ENCODE measurements at places on chromosomes 6 and 20.

GRCh38 chr20:51393571-51393970 lies 148.9 kb downstream of the NFATC2 start:
- no peak for DNase-seq

DNA sequence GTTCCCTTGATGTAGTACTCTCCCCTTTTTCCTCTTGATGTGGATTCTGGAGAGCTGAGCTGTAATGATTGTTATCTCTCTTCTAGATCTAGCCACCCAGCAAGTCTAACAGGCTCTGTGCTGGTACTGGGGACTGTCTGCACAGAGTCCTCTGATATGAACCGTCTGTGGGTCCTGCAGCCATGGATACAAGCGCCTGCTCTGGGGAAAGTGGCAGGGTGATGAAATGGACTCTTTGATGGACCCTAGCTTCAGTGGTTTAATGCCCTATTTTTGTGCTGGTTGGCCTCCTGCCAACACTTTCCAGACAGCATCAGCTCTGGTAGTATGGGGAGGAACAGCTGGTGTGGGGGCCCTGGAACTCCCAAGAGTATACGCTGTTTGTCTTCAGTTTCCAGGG lies 216.3 kb downstream of the ADGRG6 start:
- DNase-seq: peak; percentile 4

DNA sequence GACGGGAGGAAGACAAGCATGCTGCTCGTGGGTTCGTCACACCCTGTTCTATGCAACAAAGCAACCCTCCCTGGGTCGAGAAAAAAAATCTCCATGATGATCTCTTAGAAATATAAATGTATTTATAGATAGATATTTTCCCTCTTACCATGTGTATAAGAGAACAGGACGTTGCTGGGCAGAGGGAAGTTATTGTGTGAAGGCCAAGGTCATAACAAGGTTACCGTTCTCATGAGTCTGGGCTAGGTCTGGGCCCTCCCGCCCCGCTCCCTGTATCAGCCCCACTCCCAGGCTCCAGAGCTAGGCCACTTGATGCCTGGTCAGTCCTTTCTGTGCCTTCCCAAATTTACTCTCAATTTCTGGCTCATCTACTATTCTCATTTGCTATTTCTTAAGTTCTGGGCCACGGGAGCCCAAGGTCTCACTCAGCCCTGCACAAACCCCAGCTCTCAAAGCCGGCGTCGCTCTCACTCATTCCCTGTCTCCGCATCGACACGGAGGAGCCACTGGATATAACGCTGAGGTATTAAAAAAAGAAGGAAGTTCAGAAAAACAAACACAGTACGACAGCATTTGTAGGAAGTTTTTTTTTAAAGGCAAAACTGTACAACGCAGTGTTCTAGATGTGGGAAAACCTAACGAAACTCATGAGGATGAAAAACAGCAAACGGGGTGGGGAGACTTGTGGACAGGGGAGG lies 96.8 kb downstream of the PSMG4 start:
- DNase-seq: no peak

- DNase-seq: no peak
These were observed 85.2 kb upstream of the SULF2 start for GRCh38 chr20:47870475-47870874.

GRCh38 chr20:62588458-62589149 lies 53.7 kb upstream of the SLCO4A1 start:
- DNase-seq: no peak

GRCh38 chr6:128597004-128597403 lies 76.6 kb upstream of the PTPRK start:
- DNase-seq: no peak

DNA sequence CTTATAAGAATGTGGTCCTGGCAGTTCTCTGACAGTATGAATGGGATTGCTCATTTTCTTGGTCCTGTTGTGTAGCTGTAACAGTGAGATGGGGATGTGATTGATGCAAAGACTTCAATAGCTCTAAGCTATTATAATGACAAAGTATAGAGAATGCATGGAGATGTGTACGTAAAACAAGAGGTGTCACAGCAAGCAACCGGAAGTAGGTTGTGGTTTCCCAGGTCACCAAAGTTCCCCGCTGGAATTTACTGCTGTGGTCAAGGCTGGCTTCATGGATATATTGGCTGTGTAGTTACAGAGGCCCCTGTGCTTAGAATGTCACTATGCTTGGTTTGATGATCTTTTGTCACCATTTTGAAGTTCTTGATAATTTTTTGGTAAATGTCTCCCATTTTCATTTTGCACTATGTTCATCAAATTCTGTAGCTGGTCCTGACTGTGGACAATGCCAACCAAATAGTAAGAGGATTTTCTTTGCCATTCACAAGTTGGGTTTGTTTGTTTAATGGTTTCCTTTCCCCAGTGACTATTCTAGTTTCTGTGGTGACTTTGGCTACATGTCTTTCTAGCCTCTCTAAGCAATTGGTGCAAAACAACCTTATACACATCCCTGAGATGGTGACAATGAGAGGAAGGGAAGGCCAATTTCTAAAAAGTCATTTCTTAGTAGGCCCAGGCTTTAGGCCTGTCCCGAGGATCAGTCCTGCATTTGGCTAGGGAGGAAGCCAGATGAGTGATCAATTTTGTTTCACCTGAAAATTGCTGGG lies 10.5 kb downstream of the DNAH8 start:
- DNase-seq: no peak

DNA sequence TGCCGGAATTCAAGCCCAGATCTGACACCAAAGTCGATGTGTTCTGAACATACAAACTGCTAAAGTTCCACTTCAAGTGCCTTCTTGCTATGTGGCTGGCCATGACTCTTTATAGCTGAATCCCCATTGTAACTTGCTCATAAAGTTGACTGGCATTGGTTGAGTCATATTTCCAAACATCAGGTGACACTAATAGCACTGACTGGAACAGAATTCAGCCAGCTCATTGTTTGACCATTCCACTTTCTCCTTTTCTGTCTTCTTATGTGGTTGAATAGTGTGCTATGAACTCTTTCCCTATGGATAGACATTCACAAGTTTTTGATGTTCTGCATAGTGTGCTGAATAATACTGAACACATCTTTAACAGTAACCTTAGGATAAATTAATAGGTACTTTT lies 266.2 kb upstream of the ZFP64 start:
- no peak for DNase-seq

GRCh38 chr6:152201120-152201519 lies 393.6 kb downstream of the ESR1 start:
- DNase-seq: no peak

DNA sequence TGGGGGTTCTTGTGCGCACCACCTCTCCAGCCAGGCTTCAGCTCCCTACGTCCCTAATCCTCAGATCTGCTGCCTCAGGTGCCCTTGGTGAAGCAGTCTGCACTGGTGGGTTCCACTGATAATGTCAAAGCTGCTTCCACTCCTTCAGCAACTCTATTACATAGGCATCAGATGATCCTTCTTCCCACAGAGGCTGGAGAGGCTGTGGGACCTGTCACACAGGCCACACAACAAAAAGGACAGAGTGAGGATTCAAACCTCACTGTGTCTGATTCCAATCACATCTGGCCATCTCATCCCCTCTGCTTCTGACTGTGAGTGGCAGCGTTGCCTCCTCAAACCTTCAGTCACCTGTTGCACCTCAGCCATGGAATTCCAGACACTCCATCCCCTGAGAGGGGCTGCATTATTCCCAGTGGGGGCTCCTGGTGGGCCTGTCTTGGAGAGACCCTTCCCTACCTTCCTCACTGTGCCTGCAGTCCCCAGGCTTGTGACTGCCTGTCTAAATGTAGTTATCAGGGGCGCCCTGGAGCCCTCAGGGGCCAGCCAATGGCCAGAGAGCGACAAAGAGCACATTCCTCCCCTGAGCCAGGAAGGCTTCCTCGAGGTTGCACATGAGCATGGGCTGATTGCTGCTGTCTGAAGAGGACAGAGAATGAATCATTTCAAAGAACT lies 211.4 kb upstream of the ECI2 start:
- no peak for DNase-seq

- DNase-seq: no peak
These were observed 747.0 kb downstream of the PTPRT start for GRCh38 chr20:42442716-42443115.

GRCh38 chr20:48205786-48206185 lies 420.5 kb upstream of the SULF2 start:
- no peak for DNase-seq

DNA sequence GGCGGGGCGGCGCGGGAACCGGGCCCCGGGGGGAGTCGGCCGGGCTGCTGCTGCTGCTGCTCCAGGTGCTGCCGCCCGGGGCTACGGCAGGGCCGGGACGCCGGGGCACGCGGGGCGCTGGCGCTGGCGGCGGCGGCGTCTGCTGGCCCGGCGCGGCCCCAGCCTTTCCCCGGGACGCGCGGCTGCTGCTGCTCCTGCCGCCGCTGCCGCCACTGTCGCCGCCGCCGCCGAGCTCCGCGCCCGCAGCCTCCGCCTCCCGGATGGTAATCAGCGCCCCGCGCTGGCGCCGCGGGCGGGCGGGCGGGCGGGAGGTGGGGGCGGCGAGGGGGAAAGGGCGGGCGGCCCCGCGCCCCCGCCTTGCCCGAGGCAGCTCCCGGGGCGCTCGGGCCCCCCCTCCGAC lies 306 bp downstream of the EBF4 start:
- peak; percentile 24 for DNase-seq

DNA sequence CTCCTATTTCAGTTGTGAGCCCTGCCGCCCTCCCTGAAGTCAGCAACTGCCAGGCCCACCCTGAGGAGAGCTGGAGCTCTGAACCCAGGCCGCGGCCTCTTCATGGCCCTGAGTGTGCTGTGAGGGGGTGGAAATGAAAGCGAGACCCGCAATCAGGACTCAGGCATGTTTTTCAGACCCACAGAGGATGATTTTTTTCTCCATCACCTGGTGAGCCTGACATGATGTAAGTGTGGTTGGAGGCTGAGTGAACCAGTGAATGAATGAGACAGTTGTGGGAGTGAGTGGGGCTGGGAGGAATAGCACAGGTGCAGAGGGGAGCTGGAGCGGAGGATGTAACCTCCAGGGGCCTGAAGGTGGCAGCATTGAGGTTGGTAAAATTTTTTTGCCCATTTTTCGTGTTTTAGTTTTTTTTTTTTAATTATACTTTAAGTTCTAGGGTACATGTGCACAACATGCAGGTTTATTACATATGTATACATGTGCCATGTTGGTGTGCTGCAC lies 18.3 kb downstream of the RAET1L start:
- peak; percentile 54 for DNase-seq

DNA sequence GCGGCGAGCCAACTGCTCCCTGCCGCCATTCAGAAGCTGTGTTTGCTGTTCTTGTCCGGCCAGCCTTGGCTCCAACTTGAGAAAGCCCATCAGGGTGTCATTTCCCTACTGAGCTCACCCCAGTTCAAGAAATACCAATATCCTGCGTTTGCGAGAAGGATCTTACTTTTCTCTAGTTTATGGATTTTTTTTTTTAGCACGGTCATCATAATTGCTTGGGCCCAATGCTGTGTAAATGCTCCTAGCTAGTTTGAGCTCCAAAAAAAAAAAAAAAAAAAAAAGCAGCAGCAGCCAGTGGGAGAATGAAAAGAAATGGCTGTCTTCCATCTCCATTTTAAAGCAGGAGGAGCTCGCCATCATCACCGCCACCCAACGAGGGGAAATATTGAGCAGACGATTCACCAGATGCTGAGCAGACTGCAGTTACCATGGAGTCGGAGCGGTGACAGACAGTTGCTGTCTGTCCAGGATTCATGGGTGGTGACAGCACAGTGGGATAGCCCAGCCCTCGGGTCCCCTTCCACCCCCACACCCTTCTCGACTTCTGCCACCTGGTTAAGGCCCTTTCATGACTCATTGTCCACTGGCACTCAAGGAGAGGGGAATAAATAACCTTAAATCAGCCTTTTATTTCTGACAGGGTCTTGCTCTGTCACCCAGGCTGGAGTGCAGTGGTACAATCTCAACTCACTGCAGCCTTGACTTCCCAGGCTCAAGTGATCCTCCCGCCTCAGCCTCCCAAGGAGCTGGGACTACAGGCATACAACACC lies 132.4 kb upstream of the SNX9 start:
- DNase-seq: no peak

DNA sequence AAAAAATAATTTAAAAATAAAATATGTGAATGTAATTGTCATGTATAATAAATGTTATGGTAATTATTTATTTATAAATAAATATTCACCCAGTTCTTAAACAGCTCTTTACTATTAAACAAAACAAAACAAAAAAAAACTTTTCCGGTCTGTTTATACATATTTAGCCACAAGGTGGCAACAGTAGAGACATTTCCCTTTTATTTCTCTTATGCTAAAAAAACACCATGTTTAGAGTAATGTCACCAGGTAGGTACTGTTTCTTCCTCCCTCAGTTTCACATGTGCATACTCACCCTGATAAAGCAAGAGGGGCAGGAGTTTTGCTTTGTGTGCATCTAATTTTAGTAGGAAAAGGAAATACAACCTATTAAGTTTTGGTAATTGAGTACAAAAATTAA lies 610.4 kb upstream of the IMPG1 start:
- DNase-seq: peak; percentile 54

DNA sequence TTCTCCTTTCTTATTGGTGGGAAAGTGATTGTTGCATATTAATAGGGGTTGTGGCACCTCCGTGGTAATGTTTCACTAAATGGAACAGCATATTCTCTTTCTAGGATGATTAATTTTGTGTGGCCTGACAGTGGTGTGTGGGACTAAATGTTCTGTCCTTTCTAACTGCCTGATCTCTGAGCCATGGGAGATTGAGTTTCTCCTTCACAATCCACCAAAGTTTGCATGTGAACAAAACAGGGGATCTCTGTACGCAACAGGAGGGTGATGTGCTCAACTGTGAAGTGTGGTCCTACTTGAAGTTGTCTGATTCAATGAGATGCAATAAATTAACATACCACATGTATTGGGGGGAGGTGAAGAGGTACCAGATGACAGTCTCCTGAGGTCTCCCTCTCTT lies 19.3 kb downstream of the BCAS1 start:
- DNase-seq: no peak

DNA sequence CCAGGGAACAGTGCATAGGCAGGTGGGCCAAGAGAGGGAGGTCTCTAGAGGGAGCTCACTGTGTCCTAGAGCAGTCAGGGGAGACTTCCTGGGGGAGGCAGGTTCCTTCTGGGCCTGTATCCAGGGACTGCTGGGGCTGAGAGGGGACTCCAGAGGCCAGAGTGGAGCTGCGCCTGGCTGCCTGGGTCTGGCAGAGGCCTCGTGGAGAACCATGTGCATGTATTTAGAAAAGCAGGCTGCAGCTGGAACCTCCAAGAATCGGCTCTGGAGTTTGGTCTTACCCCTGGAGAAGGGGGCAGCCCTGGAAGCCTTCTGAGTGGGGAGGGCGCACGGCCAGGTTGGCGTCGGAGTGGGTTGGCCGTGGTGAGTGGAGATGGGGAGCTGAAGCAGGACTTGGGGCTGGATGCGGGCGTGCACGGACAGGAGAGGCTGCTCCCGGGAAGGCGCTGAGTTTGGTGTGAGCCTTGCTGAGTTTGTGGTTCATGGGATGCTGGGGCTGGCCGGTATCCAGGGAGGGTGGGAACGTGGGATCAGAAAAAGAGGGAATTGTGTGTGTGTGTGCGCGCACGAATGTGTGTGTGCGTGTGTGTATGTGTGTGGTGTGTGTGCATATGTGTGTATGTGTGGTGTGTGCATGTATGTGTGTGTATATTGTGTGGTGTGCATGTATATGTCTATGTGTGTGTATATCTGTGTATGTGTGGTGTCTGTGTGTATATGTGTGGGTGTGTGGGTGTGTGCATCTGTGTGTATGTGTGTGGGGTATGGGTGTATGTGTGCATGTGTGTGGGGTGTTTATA lies 10.8 kb downstream of the VSTM2L start:
- no peak for DNase-seq

GRCh38 chr20:289693-290083 lies 862 bp downstream of the C20orf96 start:
- DNase-seq: peak; percentile 57
